Ammon's horn (tissue), 1 donor: ENCODE measurements at places on chromosomes 7 and 10.
A peak's percentile ranks its signal among the peaks of the same experiment; 100 is the strongest.

DNA sequence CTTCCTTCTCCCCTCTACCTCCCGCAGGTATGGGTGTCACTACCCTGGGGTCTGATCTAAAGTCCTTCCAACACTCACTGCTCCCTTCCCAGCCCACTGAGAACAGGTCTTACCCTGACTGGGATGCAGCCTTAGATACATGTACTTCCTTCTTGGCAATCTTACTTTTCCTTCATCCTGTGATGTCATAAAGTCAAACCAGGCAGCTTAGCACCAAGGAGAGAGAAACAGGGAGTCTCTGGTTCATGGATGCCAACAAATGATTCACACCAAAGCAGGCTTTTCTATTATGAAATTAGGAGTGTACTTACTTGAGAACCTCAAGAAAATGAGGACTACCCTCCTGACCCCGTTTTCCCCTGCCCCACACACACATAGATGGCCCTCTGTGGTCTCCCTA, 111.0 kb upstream of the KMT2E start:
- DNase-seq = no peak

- DNase-seq = no peak
Measured at GRCh38 chr10:15759265-15759664, 39.5 kb upstream of the ITGA8 start.

DNA sequence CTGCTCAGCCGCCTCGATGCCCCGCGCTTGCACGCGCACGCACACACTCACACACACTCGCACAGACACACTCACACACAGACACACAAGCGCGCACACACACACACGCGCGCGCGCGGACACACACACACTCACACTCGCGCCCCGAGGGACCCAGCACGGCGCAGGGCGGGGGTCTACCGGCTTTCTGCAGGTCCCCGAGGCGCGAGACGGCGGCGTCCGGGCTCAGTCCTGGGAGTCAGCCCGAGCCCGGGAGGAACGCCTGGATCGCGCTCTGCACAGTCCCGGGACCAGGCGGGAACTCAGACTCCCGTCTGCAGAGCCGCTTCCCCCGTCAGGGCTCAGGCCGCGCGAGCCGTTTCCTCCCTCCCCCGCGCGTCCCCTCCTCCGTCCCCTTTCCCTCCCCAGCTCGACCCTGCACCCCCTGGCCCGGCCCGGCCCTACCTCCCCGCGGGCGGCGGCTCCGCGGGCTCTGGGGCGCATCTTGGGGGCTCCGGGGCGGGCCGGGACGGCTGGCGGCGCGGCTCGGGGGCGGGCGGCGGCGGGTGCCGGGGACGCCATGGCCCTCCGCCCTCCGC, 464 bp downstream of the DENND2A start:
- DNase-seq = no peak

DNA sequence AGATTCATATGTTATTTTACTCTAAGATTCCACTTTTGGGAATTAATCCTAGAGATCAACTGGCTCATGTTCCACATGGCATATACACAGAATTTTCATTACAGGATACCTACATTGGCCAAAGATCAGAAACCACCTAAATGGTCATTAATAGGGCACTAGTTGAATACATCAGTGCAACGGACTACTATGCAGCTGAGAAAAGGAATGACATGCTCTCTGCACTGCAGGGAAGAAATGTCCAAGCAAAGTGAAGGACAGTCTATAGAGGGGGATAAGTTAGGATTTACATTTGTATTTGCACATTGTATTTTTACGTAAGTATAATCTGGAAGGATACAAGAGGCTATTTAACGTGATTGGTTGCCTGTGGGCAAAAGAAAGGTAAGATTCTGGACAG, 67.7 kb upstream of the PRLHR start:
- no peak for DNase-seq

DNA sequence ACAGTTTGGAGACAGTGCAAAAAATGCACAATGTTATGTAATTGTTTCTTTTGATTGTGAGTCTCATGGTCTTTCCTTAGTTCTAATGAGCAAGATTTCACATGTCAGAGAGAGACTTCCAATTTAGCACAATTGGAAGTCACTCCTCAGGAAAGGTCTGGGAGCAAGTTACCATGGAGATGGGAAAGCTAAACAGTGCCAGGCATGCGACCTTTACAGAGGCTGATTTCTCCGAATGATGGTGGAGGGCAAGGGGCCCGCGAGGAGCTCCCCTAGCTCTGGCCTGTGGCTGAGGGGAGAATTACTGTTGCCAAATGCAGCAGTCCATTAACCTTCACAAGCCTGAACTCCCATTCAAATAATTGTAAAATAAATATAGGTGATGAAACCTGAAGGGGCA, 59.3 kb downstream of the CDCA7L start:
- no peak for DNase-seq

DNA sequence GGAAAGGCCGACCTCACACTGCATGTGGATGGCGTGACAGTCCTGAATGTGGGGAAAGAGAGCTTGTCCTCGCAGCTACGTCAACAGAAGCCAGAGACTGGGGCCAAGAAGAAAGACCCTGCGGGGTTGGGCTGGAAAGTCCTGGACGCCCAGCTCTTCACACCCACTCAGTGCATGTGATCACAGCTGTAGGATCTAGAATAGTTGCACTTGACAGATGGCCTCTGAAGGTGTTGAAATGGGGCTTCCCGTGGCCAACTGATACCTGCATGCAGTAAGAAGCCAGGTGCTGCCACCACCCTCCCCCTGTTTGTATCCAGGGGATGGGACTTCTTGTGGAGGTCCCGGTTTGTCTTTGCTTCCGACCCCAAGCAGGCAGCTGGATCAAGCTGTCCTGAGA, 34.1 kb upstream of the OCM2 start:
- no peak for DNase-seq

GRCh38 chr10:30182191-30183054, 123.0 kb upstream of the JCAD start:
- DNase-seq = no peak

DNA sequence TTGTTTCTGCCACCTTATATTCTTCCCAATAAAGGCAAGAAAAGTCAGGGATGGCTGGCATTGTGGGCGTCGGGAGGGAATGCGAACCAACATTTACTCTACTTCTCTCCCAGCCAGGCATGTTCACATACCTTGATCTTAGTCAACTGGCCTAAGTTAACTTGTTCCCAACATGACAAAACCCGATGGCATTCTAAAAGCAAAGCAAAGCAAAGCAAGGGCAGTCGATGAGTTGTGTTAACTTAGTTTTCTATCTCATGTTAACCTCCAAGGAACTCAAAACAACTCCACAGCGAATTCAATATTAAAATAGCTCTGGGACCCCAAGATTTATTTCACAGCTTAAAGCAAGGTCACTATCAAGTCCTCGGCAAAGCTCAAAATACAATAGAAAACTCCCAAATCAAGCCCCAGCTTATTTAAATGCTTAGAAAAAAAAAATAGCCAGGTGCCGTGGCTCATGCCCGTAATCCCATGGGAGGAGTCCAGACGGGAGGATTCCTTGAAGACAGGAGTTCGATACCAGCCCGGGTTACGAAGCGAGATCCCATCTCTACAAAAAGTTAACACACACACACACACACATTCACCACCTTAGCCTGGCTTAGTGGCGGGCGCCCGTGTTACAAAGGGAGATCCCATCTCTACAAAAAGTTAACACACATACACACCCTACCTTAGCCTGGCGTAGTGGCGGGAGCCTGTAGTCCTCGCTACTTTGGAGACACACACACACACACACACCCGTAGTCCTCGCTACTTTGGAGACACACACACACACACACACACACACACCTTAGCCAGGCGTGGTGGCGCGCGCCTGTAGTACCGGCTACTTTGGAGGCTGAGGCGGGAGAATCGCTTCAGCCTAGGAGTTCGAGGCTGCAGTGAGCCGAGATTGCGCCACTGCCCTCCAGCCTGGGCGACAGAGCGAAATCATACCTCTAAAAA, 901 bp upstream of the CCNY start:
- no peak for DNase-seq

- DNase-seq = no peak
Measured at GRCh38 chr7:73827567-73828106, 3.2 kb upstream of the CLDN4 start.

DNA sequence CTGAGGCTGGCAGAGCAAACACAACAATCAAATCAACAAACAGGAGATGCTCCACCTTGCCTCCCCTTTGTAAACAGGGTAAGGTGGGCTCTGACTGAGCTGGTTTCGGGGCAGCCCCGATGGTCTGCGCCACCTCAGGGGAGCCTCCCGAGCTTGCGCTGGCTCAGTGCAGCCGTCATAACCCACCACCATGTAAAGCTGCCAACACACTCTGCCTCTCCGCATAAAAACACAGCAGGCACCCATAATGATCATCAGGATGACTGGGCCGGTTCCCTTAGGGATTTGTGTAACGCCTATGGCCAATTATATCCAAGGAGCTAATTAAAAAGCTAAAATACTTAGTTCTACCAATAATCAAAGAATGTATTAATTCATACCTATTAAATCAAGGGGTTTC, 124.5 kb downstream of the PRPF18 start:
- no peak for DNase-seq

DNA sequence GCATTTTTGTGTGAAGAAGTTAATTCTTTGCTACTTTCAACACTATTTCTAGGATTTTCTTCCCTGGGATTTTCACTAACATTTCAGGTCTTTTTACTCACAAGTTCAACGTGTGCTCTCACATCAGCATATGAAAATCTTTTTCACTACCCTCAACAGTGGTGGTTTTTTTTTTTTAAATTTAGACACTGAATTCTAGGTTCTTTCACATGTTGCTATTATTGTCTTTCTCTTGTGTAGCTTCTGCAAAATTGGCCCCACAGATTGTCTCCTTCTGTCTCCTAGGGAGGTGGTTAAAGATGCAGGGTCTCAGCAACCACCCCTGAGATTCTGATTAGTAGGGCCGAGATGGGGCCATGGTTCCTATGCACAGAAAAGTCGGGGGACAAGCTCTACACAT, 165.0 kb upstream of the GPR26 start:
- DNase-seq = no peak

DNA sequence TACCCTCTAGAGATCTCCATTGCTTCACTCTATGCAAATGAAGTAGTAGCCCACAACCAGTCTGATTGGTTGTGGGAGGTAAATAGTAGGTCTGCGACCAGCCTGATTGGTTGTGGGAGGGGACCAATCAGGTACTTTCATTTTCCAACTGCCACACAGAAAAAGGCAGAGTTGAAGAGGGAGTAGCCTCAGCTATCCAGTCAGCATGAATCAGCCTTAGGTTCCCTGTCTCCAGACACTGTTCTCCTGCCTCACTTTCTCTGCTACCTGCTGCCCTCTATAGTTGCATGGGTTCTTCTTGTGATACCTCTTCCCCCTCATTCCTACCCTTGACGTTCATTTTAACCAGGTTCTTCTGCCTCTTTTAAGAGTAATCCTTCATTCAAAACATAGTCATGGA, 114.5 kb upstream of the LYZL1 start:
- no peak for DNase-seq

DNA sequence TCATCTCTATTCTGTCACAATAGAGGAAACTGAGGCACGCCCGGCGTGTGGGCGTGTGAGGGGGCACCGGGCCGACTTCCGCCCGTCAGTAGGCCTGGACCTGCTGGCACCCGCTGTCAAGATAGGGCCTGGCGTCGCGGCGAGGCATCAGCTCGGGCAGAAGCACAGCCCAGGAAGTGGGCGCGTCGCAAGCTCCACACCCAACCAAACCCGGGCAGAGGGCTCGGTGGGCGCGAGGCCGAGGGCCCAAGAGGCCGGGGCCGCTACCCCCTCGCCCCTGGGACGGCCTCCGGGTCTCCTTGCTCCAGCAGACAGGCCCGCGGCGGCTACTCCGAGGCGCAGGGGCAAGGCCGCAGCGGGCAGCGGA, 91.2 kb downstream of the SPAG6 start:
- DNase-seq = peak; percentile 37

DNA sequence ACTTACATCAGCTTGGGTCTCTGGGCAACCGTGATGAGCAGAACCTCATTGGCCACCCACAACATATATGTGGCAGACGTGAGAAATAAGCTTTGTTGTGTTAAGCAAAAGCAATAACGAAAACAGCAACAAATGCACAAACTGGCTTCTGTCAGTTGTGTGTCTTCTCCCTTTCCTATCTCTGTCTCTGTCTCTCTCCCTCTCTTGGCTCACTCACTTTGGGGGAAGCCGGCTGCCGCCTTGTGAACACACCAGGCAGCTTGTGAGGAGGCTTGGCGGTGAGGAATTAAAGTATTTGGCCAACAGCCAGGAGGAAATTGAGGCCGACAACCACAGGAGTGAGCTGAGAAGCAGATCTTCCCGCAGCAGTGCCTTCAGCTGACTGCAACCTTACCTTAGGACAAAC, 21.9 kb upstream of the CDCA7L start:
- DNase-seq = peak; percentile 8

GRCh38 chr10:3107426-3107961, 40.1 kb downstream of the PFKP start:
- peak; percentile 93 for DNase-seq

DNA sequence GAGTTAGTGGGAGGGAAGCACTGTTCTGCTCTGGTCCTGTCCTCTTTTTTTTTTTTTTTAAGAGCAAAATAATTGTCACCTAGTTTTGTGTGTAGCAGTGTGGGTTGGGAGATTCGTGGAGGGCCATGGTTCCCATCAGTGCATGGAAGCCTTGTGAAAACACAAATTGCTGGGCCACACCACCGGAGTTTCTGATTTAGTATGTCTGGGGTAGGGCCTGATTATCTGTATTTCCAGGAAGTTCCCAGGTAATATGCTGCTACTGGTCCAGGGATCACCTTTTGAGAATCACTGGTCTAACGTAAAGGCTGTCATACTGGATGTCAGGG, 191.3 kb downstream of the GATA3 start:
- DNase-seq = no peak

- no peak for DNase-seq
Measured at GRCh38 chr10:45383682-45384330, 9.8 kb downstream of the ALOX5 start.

DNA sequence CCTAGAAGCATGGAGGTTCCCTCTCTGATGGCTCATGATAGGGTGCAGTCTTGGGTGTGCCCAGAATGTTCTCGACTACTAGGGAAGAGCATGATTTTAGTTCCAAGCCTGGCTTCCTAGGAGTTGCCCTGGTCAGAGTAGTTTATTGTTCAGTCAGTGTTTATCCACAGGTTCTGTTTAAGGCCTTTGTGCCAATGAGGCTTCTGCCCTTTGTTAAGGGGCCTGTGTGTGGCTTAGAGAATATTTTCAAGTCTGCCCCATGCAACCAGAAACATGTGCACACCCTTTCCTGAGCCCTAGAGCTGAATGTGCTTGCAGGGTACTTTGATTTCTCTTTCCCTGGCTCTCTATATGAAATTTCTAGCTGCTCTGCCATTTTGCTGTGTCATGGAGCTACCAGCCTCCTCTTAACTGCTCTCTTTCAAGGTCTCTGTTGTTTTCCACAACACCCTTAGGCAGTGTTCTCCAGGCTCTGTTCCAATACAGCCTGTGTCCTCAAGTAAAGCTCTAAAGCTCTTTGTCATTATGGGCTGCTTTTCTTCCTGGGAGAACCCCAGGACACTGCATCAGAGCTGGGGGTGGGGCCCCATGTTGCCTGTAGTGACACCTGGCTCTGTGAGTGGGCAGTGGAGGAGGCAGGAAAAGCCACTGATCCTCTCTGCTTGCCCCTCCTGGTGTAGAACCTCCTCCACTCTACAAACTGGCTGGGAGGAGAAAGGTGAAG, 34.1 kb upstream of the TSPAN33 start:
- DNase-seq = peak; percentile 14
